ENCODE measurements at places on chromosomes 12 and 14. TPM values are rescaled to one million over a fixed set of nuclear protein-coding genes. Genes with fewer than 3 reads are reported as not detected.

The KRT73 gene
- total RNA-seq = under 0.01 TPM

The KRT86 gene
- 0.52 TPM for total RNA-seq

The GPR162 gene
- 8.9 TPM for total RNA-seq

The KIF26A gene
- total RNA-seq = 6.3 TPM

The KDM5A gene
- total RNA-seq = 36.0 TPM

The EMP1 gene
- 40.2 TPM for total RNA-seq

The EAPP gene
- 43.3 TPM for total RNA-seq

The MYH6 gene
- 2.1 TPM for total RNA-seq

The WASHC3 gene
- 40.7 TPM for total RNA-seq

The AGAP2 gene
- 2.1 TPM for total RNA-seq

The SOAT2 gene
- total RNA-seq = under 0.01 TPM

The IFNG-AS1 gene
- total RNA-seq = 1.0 TPM

The TAS2R50 gene
- 7.8 TPM for total RNA-seq

The KCNH3 gene
- 0.52 TPM for total RNA-seq

The ORAI1 gene
- total RNA-seq = 10.4 TPM

The KLRG1 gene
- total RNA-seq = 3.7 TPM

The LMNTD1 gene
- total RNA-seq = 0.52 TPM

The SLCO1B1 gene
- not detected for total RNA-seq

The FSCB gene
- total RNA-seq = not detected

The TAS2R9 gene
- total RNA-seq = 0.52 TPM

The CSRP2 gene
- 20.4 TPM for total RNA-seq

The STXBP6 gene
- 17.7 TPM for total RNA-seq

The IPO4 gene
- total RNA-seq = 32.9 TPM

The TSPAN11 gene
- 7.3 TPM for total RNA-seq

The ETFBKMT gene
- total RNA-seq = 2.1 TPM

The LGR5 gene
- total RNA-seq = 4.7 TPM

The MAGOHB gene
- 13.0 TPM for total RNA-seq

The TAS2R13 gene
- 4.2 TPM for total RNA-seq

The PPP1R36 gene
- total RNA-seq = 0.52 TPM

The SPTLC2 gene
- total RNA-seq = 20.4 TPM

The TMEM119 gene
- 37.1 TPM for total RNA-seq

The TAS2R7 gene
- total RNA-seq = not detected

The ZC3H14 gene
- 28.7 TPM for total RNA-seq

The MIS18BP1 gene
- total RNA-seq = 14.6 TPM

The KSR2 gene
- under 0.01 TPM for total RNA-seq

The RAD51AP1 gene
- 4.2 TPM for total RNA-seq

The FRMD6 gene
- 33.4 TPM for total RNA-seq

The CLEC1B gene
- total RNA-seq = not detected

The KRT79 gene
- 1.6 TPM for total RNA-seq

The NTS gene
- 2.6 TPM for total RNA-seq

The CCDC184 gene
- 0.52 TPM for total RNA-seq

The KCNC2 gene
- total RNA-seq = 0.52 TPM

The GPR135 gene
- total RNA-seq = 2.6 TPM

The TMEM253 gene
- total RNA-seq = not detected

The PGF gene
- 8.9 TPM for total RNA-seq

The KCNA1 gene
- total RNA-seq = 1.6 TPM

All from skeletal muscle tissue (tissue), 5 donors.